ENCODE measurements at places on chromosomes 1 and 21.

GRCh38 chr1:114386129-114387009 is 124.6 kb downstream of the TRIM33 start:
- DNase-seq = no peak

DNA sequence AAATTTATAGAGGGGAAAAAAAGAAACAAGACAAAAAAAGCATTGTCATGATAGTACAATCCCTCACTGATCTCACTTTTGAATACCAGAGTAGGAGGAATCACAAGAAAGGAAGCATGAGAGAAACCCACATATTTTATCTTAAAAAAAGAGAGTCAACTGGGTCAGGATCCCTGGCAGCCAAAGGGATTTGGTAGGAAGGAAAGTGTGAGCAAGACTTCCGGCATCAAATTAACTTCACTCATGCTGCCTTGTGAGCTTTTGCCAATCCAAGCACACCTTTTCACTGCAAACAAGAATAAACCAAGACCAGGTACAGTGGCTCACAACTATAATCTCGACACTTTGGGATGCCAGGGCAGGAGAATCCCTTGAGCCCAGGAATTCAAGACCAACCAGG is 53.1 kb downstream of the SLC9C2 start:
- DNase-seq = no peak

- DNase-seq = no peak
Measured at GRCh38 chr1:209802117-209802779, 3.7 kb downstream of the IRF6 start.

DNA sequence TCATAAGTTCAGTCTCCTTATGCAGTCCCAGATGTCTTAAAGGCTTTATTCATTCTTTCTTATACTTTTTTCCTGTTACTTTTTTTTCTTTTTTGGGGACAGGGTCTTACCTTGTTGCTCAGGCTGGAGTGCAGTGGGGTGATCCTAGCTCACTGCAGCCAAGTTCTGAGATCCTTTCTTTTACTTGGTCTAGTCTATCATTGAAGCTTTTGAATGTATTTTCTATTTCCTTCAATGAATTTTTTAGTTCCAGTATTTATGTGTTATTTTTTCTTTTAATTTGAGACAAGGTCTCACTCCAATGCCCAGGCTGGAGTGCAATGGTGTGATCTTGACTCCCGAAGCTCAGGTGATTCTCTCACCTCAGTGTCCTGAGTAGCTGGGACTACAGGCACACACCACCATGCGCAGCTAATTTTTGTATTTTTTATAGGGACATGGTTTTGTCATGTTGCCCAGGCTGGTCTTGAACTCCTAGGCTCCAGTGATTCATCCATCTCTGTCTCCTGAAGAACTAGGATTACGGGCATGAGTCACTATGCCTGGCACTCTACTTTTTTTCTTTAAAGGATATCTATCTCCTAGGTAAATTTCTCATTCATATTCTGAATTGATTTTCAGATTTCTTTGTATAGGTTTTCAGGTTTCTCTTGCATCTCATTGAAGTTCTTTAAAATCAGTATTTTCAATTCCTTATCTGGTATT is 26.1 kb upstream of the GTF2B start:
- no peak for DNase-seq

- DNase-seq = peak; percentile 20
Measured at GRCh38 chr1:9960706-9961562, 17.7 kb downstream of the NMNAT1 start.

DNA sequence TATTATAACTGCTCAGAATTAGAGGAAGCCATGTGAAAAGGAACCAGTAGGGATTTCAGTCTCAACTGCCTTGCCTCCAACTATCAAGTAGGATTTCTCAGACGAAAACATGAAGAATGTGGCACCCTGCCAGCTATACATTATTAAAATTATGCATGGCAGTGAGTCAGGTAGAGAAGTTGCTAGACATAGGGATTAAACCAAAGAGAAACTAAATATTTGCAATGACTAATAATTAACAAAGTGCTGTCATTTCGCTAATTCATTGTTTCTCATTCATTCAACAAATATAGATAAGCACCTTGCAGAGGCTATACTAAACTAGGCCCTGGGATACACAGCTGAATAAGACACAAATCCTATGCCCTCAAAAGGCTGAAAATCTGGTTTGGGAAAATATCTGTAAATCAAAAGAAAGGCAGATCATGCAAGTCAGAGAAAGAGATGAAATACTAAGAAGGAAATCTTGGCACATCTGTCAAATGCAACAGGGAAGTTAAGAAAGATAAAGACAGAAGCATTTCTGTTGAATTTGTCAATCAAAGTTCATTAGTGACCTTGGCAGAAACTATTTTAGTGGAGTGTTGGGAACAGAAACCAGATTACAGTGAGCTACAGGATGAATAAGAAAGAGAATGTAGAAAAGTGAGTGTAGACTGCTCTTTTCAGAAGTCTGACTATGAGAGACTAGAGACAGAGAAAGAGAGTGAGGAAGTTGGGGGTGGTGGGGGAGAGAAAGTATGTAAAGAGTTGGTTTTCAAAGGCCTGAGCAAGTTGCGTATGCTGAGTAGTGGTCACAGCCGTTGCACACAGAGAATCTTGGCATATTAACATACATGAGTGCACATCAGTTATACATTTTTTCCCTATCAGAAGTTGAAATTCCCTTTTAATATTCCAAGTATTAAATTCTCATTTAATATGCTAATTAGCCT is 14.7 kb upstream of the NBPF11 start:
- peak; percentile 19 for DNase-seq

- no peak for DNase-seq
Measured at GRCh38 chr1:185207170-185207569, 50.2 kb downstream of the SWT1 start.

GRCh38 chr21:25721987-25722386 is 12.7 kb downstream of the ATP5PF start:
- DNase-seq = no peak

- peak; percentile 88 for DNase-seq
Measured at GRCh38 chr1:226903819-226904716, 33.7 kb downstream of the PSEN2 start.

GRCh38 chr1:11563560-11564069 is 84.7 kb downstream of the DISP3 start:
- no peak for DNase-seq

GRCh38 chr1:68551459-68551858 is 54.6 kb upstream of the DEPDC1 start:
- no peak for DNase-seq

DNA sequence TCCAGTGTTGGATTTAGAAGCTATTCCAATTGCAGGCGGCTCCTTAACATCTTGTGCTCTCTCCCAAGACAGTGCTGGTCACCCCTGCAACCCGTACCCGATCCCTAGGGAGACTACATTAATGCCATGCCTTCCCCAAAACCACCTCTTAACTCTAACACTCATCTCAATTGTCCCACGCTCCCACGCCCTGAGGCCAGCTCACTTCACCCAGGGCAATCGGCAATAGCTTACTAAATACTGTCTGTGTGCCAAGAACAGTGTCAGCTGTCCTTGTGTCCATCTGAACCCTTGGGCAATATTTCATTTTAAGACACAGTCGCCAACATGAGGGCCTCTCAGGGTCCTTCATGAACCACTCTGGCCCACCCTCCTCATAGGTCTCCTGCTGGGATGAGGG is 13.9 kb downstream of the C1orf198 start:
- no peak for DNase-seq

DNA sequence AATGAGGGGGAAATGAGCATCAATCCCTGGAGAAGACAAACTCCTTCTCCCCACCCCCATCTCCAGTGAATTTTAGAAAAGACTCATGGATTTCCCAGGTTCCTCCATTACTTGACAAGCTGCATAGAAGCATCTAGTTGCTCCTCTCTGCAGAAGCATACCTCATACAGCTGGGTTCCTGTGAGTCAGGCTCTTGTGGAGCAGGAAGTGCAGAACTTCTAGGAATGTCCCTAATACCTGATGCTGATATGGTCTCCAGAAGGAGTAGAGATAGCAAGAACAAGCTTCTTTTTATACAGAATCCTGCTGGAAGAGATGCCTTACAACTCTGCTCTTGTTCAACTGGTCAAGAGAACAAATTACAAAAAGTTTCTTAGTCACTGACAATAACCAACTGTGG is 105.5 kb downstream of the TNR start:
- DNase-seq = no peak

GRCh38 chr1:102252731-102253505 is 256.2 kb upstream of the OLFM3 start:
- DNase-seq = no peak

DNA sequence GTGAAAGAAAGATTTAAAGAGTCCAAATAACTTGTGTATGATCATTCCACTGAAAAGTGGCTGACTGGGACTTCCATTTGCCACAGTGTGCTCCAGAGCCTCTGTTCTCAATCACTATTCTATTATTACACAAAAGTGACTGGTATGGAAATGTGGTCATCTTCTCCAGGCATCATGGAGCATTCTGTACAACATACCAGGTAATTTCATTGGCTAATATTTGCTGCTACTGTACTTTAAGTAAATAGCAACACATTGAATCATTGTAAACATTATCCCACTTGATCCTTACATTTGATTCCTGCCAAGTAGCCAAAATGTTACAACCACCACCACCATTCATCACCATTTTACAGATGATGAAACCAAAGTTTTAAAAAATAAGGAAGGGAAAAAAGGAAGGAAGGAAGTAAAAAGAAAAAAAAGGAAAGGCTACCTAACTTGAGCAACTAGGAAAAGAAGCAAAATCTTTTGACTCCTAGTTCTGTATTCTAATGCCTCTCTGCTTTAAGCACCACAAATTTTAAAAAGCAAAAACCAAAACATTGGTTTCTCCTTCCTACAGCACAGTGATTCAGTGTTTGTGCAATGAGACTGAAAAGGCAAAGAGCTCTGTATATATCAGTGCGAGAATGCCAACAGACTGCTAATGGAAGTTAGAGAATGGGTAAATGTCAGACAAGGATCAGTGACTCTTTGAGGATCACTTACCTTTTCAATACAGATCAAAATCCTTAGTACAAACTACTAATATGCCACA is 361.4 kb upstream of the PTBP2 start:
- no peak for DNase-seq

- no peak for DNase-seq
Measured at GRCh38 chr1:165840423-165840822, 13.0 kb downstream of the UCK2 start.

DNA sequence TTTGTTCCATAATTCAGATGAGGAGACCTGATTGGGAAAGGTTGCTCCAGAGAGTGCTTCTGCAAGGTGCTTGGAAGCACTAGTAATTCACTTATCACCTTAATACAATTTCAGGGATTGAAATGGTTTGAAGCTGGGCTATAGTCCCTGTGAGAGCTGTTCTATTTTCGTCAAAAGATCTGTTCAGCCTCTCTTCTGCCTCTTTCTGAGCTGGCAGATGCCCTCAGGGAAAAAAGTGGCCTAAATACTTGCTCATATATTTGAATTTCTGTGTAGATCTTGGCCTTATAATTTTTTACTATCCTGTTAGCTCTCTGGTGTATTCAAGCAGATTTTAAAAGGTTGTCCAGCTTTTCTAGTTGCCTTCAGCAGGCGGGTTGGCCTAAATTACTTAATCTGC is 22.3 kb downstream of the C1orf146 start:
- DNase-seq = no peak
